ENCODE measurements at places on chromosomes 6 and 20.
A peak's percentile ranks its signal among the peaks of the same experiment; 100 is the strongest.

DNA sequence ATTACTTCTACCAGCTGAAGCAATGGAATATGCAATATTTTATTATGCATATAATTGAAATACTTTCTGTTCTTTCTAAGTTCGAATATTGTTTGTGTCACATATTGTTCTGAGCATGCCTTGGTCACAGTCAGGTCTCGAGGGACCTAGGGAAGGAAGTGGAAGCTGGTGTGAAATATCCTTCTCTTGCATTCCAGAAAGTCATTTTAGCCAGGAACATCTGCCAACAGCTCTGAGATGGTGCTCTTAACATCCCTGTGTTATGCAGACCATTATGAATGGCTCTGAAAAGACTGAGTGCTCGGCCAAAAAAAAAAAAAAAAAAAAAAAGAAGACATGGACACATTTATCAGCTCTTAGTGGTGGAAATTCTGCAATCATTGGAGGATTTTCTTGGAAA lies 132.7 kb upstream of the JAG1 start:
- DNase-seq, result no peak

GRCh38 chr6:11824986-11825385 lies 46.4 kb upstream of the ADTRP start:
- no peak for DNase-seq

DNA sequence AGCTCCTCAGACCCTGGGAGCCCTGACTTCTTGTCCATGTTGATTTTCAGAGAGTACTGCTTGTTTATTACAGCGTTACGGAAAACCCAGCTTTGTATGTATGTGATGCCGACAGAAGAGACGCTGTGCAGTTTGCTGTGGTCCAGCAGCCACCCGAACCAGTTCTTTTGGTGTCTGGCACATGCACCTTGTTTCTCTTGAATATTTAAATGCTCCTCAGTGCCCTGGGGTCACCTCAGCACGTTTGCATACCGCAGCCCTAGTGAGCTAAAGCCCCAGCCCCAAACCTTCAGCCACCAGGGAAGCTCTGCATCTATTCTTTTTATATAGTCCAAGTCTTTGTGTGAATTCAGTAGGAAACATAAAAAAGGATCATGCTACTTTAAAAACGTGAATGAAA lies 39.9 kb downstream of the AFDN start:
- DNase-seq, result no peak

GRCh38 chr20:6134592-6134991 lies 11.8 kb upstream of the FERMT1 start:
- no peak for DNase-seq

- DNase-seq, result no peak
Observed at GRCh38 chr6:143543435-143543834, 31.9 kb upstream of the FUCA2 start.

GRCh38 chr6:111662794-111663593 lies 57.3 kb upstream of the TRAF3IP2 start:
- DNase-seq, result no peak

DNA sequence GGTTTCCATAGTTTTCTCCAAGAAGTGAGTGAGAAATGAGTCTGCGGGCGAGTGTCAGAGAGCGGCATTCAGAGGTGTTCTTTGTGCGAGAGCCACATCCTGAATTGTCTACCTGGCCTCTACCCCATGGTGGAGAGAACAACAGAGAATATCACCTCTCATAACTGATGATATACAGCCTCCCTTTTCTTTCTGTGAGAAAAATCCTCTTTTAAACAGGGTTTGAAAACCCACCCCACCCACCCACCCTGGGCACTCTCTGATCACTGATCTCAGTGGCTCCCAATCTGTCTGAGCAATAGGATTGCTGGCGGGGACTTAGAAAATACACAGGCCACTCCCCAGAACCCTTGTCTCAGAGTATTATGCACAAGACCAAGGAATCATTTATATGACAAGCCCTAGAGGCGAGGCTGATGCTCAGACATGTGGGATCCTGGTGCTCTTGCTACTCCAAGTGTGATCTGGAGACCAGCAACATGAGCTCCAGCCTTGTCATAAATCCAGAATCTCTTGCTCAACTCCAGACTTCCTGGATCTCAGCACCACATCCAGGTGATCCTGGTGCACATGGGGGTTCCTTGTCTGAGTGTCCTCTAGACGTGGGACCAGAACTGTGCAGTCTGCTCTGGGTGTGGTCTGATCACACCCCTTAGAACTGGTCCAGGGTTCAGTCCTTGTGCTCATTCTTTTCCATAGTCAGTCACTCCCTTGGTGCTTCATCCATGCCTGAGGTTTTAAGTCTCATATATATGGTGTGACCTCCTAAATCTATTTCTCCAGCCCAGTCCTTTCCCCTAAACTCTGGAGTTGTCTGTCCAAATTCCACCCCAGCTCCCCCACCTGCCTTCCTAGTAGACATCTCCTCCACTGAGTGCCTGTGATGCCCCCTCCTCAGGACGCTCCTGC lies 5.3 kb downstream of the HLA-B start:
- no peak for DNase-seq

DNA sequence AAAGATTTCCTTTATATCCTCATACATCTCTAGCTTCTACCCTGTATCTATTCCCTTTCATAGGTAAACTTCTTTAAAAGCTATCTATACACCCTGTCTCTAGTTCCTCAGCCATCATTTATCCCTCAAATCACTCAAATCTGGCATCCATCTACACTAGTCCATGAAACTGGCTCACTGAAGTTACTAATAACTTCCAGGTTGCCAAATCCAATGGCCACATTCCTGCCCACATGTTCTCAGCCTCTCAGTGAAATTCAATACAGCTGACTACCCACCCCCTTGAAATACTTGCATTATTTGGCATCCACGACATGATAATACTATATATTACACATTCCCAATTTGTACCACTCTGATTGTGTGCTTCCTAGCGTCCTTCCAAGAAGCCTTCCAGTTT lies 8.7 kb downstream of the REPS1 start:
- no peak for DNase-seq

DNA sequence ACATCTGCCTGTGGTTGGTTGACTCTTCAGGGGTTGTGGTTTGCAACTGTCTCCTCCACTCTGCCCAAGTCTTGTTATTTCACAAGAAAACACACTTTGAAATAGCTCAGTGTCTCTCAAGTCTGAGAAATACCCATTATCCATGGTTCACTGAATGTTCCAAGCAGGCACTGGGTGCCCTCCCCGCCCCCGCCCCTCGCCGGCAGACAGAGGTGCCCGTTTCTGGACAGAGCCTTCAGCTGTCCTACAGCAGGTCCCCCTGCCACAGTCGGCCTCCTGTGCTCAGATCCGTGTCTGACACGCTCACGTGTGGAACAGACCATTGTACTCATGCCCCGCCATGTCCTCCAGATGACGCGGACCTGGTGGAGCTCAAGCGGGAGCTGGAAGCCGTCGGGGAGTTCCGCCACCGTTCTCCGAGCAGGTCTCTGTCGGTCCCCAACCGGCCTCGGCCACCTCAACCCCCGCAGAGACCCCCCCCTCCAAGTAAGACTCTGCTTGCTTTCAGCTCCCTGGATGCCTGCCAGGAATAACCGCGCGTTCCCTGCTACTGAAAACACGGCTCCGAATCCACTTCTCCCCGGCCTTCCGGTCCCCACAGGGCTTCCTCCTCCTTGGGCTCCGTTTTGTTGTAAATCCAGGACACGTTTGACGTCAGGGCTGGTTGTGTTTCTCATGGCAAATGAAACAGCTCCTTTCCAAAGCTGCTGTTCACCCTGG lies 81.4 kb downstream of the SERAC1 start:
- DNase-seq, result no peak

DNA sequence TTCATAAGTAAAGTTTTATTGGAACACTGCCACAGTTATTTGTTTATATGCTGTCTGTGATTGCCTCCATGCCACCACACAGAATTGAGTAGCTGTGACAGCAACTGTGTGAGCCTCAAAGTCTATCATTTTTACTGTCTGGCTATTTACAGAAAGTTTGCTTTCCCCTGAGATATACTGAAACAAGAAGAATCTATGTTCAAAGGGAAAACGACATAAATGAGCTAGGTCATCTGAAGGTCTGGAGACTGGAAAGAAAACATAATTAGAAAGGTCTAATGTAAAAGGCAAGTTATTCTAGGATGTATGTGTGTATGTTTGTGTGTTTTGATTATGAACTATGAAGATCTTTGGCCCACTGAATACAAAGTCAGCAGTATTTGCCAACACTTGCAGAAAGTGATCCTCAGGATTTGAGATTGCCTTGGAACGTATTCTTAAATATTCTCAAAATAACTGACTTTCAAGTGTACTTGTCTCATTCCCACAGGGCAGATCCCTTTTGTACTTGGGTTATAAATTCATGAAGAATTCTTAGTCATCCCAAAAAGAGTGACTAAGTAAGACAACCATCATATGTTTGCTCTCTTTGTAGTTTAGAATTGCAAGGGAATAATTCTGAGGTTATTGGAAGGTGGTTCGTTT lies 677.7 kb downstream of the DOK5 start:
- no peak for DNase-seq

- DNase-seq, result no peak
Observed at GRCh38 chr6:157454762-157455714, 74.0 kb downstream of the ZDHHC14 start.

DNA sequence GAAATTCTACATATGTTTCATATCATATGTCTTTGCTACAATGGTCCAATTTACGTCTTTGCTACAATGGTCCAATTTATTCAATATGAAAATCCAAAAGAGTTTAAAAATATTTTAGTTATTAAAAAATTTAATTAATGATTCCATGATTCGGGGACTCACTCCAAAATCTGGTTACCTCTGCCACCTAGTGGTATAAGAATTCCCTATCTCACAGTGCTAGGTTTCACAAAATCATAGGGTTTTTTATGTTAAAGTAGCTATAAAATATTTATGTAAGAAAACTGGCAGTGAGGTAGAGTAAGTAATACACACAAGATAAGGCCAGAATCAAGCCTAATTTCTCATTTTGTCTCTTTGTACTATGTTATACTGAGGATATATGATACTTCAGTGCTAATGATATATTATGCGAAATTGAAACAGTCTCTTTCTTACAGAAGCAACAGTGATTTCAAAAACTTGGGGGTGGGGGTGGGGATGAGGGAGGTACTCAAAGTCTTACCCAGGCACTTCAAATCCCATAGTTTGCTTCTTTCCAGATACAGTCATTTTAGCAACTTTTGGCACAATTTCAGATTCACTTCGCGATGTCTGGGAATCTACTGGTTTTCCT lies 52.3 kb downstream of the HBS1L start:
- DNase-seq, result no peak

GRCh38 chr6:71902261-71902660 lies 15.9 kb downstream of the RIMS1 start:
- DNase-seq, result no peak

GRCh38 chr20:24648919-24649318 lies 179.5 kb downstream of the SYNDIG1 start:
- DNase-seq, result no peak

- DNase-seq, result no peak
Observed at GRCh38 chr6:170187669-170188566, 103.0 kb downstream of the DLL1 start.

DNA sequence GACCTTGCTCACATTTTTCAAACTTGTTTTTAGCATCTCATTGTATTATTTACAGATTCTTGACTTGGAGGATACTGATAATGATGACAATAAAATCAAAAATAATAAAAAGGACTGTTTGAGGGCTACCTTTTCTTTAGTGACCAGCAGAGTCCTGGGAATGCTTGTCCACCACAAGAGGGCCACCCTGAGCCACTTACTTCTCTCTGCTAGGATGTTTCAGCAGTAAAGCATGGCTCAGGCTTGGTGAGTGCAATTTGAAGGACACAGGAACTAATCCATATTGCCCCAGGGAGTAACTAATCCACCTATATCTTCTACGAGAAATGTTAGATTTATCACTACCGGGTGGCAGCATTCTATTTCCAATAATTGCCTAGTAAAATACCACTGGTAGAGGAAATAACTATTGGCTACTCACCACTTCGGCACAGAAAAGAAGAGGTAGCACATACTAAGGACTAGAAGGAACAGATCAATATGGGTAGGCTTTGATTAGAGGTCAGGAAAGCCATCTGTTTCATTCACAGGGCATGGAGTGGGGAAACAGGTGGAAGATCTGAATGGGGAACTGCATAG lies 5.8 kb upstream of the KIAA0408 start:
- DNase-seq, result no peak

GRCh38 chr20:44856856-44857448 lies 28.6 kb upstream of the YWHAB start:
- DNase-seq, result no peak

- DNase-seq, result no peak
Observed at GRCh38 chr20:61307686-61308476, 55.8 kb downstream of the CDH4 start.

- DNase-seq, result no peak
Observed at GRCh38 chr6:50272611-50273010, 222.9 kb upstream of the DEFB112 start.

- no peak for DNase-seq
Observed at GRCh38 chr6:90483116-90483839, 103.6 kb downstream of the MAP3K7 start.

DNA sequence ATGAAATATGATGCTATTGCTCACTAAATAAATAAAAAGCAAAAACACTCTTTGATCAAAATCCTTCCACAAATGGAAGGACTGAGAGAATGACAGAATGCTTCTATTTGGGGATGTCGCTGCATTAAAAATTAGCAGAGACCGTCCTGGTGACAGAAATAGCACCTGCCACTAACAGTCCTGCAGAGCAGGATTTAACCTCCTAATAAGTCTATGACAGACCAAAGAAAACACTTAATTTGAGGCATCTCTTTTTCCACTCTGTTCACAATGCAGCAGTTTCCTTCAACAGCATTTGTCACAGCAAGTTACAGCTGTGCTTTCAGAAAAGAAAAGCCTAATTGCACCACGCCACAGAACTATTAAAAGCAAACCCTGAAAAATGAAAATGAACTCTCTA lies 140.6 kb upstream of the BEND6 start:
- no peak for DNase-seq

GRCh38 chr6:43105538-43106222 lies 29.6 kb downstream of the PTK7 start:
- no peak for DNase-seq

DNA sequence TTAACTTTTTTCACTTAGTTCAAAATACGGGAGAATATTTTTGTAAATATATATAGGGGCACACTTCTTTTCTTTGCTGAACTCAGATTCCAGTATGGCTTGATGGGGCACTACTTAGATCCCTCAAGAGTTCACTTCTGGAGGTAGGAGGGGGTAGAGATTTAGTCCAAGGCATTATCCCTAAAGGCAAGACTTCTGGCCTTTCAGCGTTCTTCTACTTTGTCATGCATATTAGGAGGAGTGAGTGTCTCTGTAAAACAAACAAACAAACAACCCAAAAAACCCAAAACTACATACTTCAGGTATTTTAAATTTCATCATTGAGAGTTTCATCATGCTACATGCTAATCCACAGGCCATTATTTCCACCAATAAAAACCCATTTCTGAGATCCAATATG lies 32.0 kb downstream of the SMPDL3A start:
- no peak for DNase-seq

GRCh38 chr6:166595061-166595780 lies 8.7 kb upstream of the RAMACL start:
- no peak for DNase-seq

GRCh38 chr6:85482905-85483700 lies 33.2 kb downstream of the NT5E start:
- peak; percentile 30 for DNase-seq

- DNase-seq, result no peak
Observed at GRCh38 chr6:152499931-152500330, 137.2 kb downstream of the SYNE1 start.

Measured in NCI-H2029 treated with DMSO at 0.1 percent for 48 hours (cell line).